ENCODE measurements at places on chromosomes 5 and 9.

- no peak for DNase-seq
Observed at GRCh38 chr5:134647750-134648424, 698 bp upstream of the SEC24A start.

DNA sequence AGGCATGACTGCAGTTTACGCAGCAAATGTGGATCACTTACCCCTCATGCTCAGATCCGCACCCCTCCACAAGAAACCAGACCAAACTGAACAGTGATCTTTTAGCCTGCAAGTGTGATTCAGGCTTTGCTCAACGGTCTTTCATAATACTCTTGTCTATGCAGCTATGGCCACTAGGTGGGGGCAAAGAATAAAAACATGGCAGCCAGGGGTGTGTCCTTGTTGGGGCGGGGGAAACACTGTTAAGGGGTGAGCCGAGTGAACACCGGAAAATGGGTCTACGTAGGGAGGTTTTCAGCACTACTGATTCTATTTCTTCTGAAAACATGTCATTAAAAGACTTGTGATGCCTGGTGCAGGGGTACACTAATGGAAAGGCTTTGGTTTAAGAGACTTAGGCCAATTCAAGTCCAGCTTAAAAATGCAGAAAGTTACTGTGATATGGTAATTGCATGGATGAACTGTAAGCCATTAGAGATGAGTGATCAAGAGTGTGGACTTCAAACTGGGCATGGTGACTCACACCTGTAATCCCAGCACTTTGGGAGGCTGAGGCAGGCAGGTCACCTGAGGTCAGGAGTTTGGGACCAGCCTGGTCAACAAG, 49.9 kb upstream of the GPR151 start:
- DNase-seq = peak; percentile 67

GRCh38 chr5:154568589-154568988, 90.6 kb upstream of the HAND1 start:
- no peak for DNase-seq

- DNase-seq = no peak
Observed at GRCh38 chr9:111005746-111006470, 32.4 kb downstream of the LPAR1 start.

GRCh38 chr5:53246042-53246836, 136.7 kb upstream of the MOCS2 start:
- no peak for DNase-seq

DNA sequence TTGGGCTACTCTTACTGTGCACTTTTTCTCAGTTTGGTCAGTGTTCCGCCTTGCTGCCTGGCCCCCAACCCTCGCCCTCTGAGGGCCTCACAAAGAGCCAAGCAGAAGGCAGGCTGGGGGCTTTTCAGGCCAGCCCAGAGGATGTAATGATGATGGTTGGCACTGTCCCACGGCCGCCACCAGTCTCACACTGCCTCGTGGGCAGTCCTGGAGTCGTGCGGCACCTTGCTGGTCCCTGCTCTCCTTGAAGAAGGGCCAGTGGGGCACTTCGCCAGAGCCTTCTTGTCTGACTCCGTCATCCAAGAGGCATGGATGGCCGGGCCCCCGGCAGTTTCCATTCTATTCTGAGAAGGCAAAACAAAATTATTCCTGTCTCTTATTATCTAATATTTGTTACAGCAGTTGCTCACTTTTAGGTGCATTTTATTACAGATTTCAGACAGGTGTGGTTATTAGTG, 21.0 kb downstream of the TENT4A start:
- no peak for DNase-seq

GRCh38 chr5:170138273-170138672, 32.6 kb downstream of the FOXI1 start:
- no peak for DNase-seq

GRCh38 chr9:127033061-127033460, 89.4 kb downstream of the ANGPTL2 start:
- DNase-seq = no peak

- DNase-seq = no peak
Observed at GRCh38 chr5:111953351-111954127, 196.5 kb upstream of the NREP start.

GRCh38 chr5:39716532-39717028, 291.8 kb upstream of the DAB2 start:
- peak; percentile 20 for DNase-seq

DNA sequence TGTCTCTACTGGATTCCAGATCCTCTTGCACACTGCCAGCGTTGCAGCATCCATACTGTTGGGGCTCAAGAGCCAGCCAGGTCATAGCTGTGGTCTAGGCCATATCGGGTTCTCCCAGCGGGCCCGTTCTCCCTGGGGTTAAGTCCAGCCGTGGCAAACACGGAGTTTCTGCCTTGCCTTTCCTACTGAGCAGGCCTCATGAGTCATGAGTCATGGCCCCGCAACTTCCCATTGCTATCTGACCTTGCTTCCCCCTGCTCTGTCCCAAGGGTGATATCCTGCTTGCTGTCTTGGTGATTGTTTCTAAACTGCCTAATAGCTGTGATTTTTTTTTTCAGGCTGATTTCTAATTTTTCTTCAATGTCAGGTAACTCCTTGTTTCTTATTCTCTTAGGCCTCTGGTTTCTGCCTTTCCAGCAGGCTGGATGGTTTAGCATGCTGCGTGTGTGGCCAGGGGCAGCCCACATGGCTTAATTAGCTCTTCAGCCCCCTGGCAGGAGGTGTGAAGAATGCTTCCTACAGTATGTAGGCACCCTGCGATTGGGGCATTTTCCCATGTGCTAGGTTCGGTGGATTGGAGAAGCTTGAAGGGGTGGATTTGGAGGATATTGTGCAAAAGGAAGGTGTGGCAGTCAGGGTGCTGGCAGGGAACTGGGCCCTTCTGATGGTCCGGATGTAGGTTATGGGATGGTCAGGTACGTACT, 18.7 kb downstream of the DAPK1 start:
- no peak for DNase-seq

GRCh38 chr5:100584889-100585288, 49.7 kb downstream of the FAM174A start:
- no peak for DNase-seq

GRCh38 chr5:43663916-43664315, 60.9 kb downstream of the NNT start:
- no peak for DNase-seq

GRCh38 chr5:173839117-173839713, 48.9 kb upstream of the CPEB4 start:
- no peak for DNase-seq

GRCh38 chr5:94209774-94210355, 408.5 kb downstream of the KIAA0825 start:
- no peak for DNase-seq

GRCh38 chr5:128949847-128950546, 15.3 kb upstream of the SLC27A6 start:
- DNase-seq = no peak

- no peak for DNase-seq
Observed at GRCh38 chr5:149037817-149038216, 25.0 kb downstream of the SH3TC2 start.

- DNase-seq = peak; percentile 50
Observed at GRCh38 chr9:33350310-33350709, 52.1 kb downstream of the AQP7 start.

GRCh38 chr5:150112201-150113046, 26.1 kb upstream of the CSF1R start:
- peak; percentile 13 for DNase-seq

- no peak for DNase-seq
Observed at GRCh38 chr5:64925123-64925522, 156.4 kb downstream of the CWC27 start.

DNA sequence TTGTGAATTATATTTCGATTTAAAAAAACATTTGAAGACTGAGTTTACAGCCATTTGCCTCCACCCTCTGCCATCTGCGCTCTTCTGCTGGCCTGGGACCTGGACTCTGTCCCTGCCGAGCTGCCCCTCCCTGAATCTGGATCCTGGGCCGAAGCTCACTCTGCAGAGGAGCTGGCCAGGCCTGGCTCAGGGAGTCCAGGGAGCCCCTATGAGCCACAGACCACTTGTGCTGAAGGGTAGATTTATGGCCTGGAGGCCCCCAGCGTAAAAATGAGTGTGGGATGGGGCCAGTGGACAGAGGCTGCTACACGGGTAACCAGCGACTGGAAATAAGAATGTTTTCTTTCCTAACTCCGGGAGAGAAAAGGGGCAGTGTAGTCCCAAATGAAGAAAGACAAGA, 129.8 kb downstream of the FGF18 start:
- no peak for DNase-seq

All from A549 (cell line).